ENCODE measurements at places on chromosomes 1 and 21.
A peak's percentile ranks its signal among the peaks of the same experiment; 100 is the strongest.

DNA sequence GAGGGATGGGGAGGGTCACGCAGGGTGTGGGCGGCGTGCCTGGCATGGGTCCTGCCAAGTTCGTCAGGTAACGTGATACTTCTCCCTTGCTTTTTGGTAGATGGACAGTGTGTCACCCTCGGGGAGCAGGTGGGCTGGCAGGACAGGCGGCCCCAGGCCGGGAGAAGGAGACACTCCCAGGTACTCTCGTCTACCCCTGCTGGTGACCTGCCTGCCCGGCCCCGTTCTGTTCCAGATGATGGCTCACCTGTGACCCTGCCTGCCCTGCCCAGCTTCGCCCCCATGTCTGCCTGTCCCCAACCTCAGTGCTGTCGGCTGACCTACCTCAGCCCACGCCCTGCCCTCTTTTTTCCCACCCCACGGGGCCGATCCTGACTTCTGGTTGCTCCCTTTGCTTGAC, 144.7 kb downstream of the PCBP3 start:
- no peak for DNase-seq

GRCh38 chr1:66317248-66317515, 216.8 kb upstream of the SGIP1 start:
- no peak for DNase-seq

GRCh38 chr1:232518349-232518748, 111.6 kb downstream of the SIPA1L2 start:
- no peak for DNase-seq

- DNase-seq = no peak
Measured at GRCh38 chr1:11706292-11706691, 14.8 kb downstream of the DRAXIN start.

DNA sequence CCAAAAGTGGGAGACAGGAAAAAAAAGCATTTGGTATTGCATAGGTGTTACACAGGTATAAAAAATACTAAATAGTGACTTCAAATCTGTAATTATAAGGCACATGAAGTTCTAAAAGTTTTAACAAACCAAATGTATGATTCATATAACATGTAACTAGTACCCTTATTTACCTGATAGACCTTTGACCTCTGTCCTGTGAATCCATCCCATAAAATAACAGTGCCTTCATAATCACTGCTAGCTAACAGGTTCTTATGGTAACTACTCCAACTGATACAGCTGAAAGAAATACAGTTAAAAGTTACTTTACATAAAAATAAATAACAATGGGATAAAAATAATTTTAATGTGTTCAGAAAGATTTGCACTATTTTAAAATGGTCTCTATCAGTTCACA, 163.5 kb downstream of the COP1 start:
- no peak for DNase-seq

DNA sequence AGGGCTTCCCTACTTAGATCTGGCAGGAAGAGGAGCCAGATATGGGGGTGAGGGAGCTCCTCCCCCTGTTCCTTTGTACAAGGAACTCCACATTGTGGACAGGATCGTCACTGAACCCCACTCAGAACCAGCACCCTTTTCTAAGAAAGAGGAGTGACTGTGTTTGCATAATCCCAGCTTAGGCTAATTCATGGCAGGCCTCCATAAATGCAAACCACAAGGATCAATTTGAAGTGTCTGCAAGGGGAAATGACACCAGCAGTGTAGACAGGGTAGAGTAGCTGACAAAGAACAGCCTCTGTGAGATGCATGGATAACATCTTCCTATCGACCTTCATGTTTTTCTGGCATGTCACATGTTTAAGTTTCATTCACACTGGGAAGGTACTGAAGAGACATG, 11.7 kb downstream of the MX1 start:
- no peak for DNase-seq

GRCh38 chr1:103960710-103961109, 211.0 kb downstream of the AMY1C start:
- no peak for DNase-seq

GRCh38 chr1:14341147-14341546, 257.3 kb upstream of the KAZN start:
- no peak for DNase-seq

DNA sequence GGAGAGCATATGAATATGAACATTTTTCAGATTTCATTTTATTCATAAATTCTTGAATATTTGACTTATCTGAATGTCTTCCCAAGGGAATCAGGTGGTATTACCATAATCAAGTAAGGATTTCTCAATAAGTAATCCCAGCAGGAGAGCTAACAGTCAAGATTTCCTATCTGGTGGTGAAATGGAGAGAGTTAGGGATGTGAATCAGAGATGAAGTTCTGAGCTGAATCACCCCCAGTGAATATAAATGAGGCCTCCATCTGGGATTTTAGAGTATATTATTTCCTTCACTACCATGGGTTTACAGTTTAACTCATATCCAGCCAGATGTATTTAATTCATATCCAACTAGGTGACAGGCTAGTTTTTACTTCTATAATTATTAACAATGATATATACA, 61.5 kb upstream of the RGS2 start:
- DNase-seq = peak; percentile 69

GRCh38 chr1:45299981-45300668, 26.6 kb upstream of the HPDL start:
- peak; percentile 79 for DNase-seq

- no peak for DNase-seq
Measured at GRCh38 chr1:15277447-15277838, 30.4 kb downstream of the FHAD1 start.

DNA sequence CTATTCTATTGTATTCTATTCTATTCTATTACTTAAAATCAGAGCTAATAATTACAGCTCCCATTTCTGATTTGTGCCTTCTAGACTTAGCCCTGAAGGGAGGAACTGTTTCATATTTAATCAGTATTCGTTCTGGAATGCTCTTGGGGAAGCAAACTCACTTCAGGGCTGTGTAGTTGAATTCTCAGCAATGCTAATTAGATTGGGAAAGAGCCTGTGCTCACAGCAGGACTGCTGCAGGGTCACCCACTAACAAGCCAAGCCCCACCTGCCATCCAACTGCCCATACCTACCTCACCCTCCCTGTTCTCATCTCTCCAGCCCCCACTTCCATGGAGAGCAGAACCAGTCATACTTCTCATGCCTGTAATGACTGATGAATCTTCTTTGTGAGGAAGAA, 464.2 kb downstream of the PTPRU start:
- no peak for DNase-seq

DNA sequence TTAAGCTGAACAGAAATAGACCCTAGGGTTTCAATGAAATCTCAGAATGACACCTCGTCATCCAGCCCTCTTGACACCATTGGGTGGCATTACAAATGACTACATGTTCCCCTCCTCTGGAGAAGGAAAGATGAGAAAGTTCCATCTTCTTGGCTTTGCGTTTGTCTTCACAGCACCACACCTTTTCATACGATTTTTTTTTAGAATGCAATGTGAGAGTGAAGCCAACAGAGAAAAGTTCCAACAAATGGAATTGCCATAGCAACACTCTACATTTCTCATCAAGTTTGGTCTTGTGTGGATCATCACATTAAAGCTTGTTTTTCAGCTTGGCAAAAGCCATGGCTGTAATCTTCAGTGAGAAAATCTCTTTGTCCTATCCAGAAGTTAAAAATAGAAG, 183.4 kb upstream of the SNX7 start:
- no peak for DNase-seq

- no peak for DNase-seq
Measured at GRCh38 chr1:16927711-16928485, 6.2 kb downstream of the CROCC start.

DNA sequence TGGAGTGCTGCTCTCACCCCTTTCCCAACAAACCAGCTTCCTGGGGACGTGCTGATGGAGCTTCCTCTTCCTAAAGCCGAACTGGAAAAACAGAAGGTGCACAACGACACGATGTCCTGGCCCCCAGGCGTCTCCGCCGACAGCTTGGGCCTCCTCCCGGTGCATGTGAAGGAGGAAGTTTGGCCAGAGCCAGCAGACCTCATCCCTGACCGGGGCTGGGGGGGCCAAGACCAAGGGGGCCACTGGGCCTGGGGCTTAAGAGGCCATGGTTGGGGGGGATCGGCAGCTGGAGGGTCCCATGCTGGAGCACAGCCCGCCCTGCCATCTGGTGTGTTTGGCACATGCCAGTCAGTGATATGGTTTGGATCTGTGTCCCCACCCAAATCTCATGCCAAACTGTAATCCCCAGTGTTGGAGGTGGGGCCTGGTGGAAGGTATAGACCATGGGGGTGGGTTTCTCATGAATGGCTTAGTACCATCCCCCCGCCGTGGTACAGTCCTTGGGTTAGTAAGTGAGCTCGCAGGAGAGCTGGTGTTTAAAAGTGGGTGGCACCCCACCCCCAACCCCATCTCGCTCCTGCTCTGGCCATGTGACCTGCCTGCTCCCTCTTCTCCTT, 6.4 kb downstream of the HES4 start:
- DNase-seq = no peak

GRCh38 chr1:168057355-168057754, 79.4 kb downstream of the GPR161 start:
- no peak for DNase-seq

GRCh38 chr1:226886122-226886901, 15.9 kb downstream of the PSEN2 start:
- no peak for DNase-seq

GRCh38 chr1:66300972-66301451, 232.9 kb upstream of the SGIP1 start:
- DNase-seq = no peak

GRCh38 chr1:6073480-6074053, 27.9 kb downstream of the KCNAB2 start:
- DNase-seq = no peak

GRCh38 chr1:47650205-47650604, 212.4 kb downstream of the FOXD2 start:
- DNase-seq = no peak

DNA sequence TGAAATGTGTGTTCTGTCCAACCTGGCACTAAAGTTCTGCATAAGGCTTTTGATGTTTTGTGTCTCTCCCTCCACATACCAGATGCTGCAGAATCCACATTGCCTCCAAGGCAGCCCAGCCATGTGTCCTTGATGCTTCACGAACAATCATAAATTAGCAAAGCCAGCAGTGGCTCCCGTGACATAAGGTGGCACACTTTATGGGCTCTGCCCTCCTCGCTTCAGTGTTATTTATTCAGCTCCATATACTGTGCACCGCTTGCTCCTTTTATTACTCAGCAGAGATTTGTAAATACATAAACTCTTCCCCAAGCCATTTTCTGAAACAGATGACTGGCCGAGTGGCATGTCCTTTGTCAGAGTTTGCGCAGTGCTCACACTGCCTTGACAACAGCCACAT, 112.8 kb upstream of the SLC35F3 start:
- DNase-seq = no peak
